Stimulated activated CD4-positive, alpha-beta T cell treated with anti-CD3 and anti-CD28 coated beads, TNF-alpha, amount 100 ng/mL, for 48 hours (primary cell): ENCODE measurements at places on chromosomes 5 and 9.

- no peak for DNase-seq
Observed at GRCh38 chr5:64502196-64502595, 3.6 kb upstream of the RGS7BP start.

- no peak for DNase-seq
Observed at GRCh38 chr5:180785121-180785781, 17.4 kb downstream of the MGAT1 start.

- no peak for DNase-seq
Observed at GRCh38 chr5:75558981-75559632, 47.4 kb downstream of the POLK start.

DNA sequence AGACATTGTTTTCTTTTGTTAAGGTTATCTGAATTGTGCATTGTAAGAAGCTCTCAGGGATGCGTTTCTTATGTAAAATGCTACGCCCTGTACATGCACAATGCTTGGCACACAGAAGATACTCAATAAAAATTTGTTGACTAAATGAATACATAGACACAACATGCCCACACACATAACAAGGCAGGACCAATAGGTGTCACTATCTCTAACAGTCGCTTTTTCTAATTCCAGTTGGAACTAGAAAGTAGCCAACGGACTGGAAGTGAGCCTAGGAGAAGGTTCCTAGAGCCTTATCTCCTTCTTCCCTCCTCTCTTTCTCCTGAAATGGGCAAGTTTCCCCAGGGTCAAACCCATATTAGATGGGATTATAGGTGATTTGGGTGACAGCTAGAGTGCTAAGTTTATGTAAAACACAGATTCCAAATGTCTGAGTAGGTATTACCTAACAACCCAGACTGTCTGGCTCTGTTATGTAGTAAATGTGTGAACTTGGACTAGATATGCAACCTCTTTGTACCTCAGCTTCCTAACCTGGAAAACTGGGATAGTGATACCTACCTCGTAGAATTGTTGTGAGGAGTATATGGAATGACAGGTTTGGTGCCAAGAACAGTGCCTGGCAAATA, 603.0 kb downstream of the RAB3C start:
- no peak for DNase-seq

- no peak for DNase-seq
Observed at GRCh38 chr5:98977723-98978122, 48.9 kb upstream of the CHD1 start.

DNA sequence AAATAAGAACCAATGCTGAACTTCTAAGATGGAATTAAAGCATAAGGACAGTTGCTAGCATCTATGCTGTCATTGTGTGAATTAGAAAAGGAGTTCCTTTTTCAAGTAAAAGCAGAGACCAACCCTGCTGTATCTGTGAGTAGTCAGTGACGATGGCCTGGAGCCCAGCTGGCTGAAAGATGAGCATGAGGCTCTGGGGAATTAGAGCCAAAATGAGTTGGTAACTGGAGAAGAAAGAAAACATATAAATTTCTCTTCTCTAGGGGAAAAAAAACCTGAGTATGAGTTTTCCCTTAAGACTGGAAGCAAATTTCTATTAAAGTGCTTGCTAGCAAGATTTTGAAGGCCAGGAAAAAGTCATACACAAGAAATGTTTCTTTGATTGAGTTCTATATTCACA, 1.6 kb upstream of the SPZ1 start:
- no peak for DNase-seq

- no peak for DNase-seq
Observed at GRCh38 chr9:110161940-110162339, 46.0 kb downstream of the C9orf152 start.

DNA sequence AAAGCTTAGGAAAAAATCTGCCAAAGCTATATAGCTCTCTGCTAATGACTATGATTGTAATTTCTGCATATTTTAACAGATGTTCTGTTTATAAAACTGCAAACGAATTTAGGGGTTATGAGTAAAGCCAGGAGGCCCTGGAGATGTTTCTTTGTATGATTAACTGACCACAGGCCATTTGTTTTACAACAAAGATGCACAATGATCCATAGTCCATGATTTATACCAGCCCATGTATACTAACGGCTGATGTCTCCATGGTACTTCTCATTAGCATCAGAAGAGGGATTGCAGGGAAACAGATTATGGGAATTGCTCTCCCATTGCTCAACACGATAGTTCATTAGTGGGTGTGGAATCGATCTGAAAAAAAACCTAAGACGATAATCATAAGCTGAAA, 78.9 kb downstream of the PPP2R2B start:
- DNase-seq: no peak

DNA sequence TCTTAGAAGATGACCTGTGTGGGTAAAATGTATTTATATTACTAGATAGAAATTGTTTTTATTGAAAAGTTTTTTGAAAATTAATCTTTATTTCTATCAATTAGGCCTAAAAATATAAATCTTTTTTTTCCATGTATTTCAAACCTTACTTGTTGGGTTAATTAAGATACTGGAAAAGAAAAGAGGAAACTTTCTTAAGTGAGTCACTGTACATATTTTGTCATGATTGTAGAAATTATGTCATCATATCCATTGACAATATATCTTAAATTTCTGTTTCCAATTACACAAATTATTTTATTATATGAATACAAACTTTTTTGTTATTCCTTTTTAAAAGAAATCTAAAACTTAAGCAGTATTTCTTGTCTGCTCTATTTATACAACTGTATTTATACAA, 53.1 kb downstream of the RETREG1 start:
- no peak for DNase-seq

DNA sequence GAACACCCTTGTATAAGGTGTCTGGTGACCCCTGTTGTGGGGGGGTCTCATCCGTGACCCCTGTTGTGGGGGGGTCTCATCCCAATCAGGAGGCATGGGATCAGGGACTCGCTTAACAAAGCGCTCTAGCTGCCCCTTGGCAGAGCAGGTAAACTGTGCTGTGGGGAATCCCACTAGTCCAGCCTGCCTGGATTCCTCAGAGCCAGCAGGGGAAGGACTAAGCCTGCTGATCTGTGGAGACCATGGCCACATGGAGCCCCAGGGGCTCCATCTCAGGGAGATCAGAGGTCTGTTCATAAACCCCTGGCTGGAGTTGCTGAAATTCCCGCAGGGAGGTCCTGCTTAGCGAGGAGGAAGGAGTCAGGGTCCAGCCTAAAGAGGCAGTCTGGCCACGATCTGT, 45.8 kb upstream of the TXNDC8 start:
- DNase-seq: no peak

GRCh38 chr9:72592502-72593403, 71.3 kb downstream of the TMC1 start:
- DNase-seq: no peak

GRCh38 chr5:2415678-2416077, 335.8 kb downstream of the IRX2 start:
- no peak for DNase-seq

DNA sequence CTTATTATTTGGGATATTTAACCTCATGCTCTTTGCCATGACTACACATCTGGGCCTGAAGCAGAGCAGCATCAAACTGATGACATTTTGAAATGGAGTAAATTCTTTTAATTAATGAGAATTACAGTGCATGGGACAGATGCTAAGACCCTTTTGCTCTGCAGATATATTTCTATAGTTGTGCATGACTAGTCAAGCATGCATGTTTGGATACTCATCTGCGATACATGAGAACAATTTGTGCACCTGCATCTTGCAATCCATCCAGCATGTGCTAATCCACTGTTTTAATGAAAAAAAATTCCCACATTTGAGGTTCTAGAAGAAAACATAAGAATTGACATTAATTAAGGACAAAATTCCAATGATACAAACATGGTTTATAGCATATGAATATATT, 1047.6 kb upstream of the ACO1 start:
- DNase-seq: no peak
